ENCODE measurements at places on chromosomes 6 and 20.

- H3K4me1 ChIP-seq = peaks cover 39% of the 10 kb centered on the region
- peaks cover 2% of the 10 kb centered on the region for H3K36me3 ChIP-seq
- no peak overlapping the region for H3K27ac ChIP-seq
- no peak for DNase-seq
Observed at GRCh38 chr6:139518556-139519091, 144.2 kb upstream of the CITED2 start.

GRCh38 chr20:51044796-51045195 is 21.9 kb upstream of the KCNG1 start:
- H3K4me3 ChIP-seq = no peak overlapping the region
- H3K4me1 ChIP-seq = no peaks in the 10 kb centered on the region
- no peak for DNase-seq
- no peaks in the 10 kb centered on the region for H3K36me3 ChIP-seq
- H3K27ac ChIP-seq = no peak overlapping the region
- peaks cover 9% of the 10 kb centered on the region for H3K27me3 ChIP-seq

GRCh38 chr6:116465246-116465645 is 4.1 kb downstream of the CALHM6 start:
- H3K4me1 ChIP-seq = peaks cover 34% of the 10 kb centered on the region
- H3K27ac ChIP-seq = no peak overlapping the region
- no peaks in the 10 kb centered on the region for H3K36me3 ChIP-seq
- peak; percentile 34 for DNase-seq
- no peak overlapping the region for H3K4me3 ChIP-seq

DNA sequence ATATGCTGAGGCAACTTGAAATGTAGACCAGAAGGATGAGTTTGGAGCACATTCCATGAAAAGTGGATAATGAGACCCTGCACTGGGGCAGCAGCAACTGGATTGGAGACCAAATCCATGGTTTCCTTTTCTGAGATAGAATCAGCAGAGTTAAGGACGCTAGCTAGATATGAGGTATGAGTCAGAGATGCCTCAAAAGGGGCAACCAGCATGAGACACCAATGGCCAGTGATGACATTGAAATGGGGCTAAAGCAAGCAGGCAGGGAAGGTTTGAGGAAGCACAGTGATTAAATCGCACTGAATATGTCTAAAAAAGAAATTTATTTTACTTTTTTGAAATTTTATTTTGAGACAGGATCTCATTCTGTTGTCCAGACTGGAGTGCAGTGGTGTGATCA is 802.4 kb downstream of the TFAP2A start:
- DNase-seq = no peak
- H3K36me3 ChIP-seq = no peaks in the 10 kb centered on the region
- no peak overlapping the region for H3K4me3 ChIP-seq
- H3K27ac ChIP-seq = no peak overlapping the region
- no peaks in the 10 kb centered on the region for H3K4me1 ChIP-seq

GRCh38 chr6:130357436-130357835 is 8.4 kb upstream of the TMEM200A start:
- H3K27me3 ChIP-seq = peaks cover 3% of the 10 kb centered on the region
- H3K4me3 ChIP-seq = no peak overlapping the region
- H3K4me1 ChIP-seq = no peaks in the 10 kb centered on the region
- no peaks in the 10 kb centered on the region for H3K36me3 ChIP-seq
- DNase-seq = no peak
- H3K27ac ChIP-seq = no peak overlapping the region

GRCh38 chr6:57242505-57242904 is 20.4 kb upstream of the RAB23 start:
- no peak overlapping the region for H3K4me3 ChIP-seq
- H3K27ac ChIP-seq = no peak overlapping the region
- H3K4me1 ChIP-seq = no peaks in the 10 kb centered on the region
- no peaks in the 10 kb centered on the region for H3K36me3 ChIP-seq
- peaks cover 3% of the 10 kb centered on the region for H3K27me3 ChIP-seq

DNA sequence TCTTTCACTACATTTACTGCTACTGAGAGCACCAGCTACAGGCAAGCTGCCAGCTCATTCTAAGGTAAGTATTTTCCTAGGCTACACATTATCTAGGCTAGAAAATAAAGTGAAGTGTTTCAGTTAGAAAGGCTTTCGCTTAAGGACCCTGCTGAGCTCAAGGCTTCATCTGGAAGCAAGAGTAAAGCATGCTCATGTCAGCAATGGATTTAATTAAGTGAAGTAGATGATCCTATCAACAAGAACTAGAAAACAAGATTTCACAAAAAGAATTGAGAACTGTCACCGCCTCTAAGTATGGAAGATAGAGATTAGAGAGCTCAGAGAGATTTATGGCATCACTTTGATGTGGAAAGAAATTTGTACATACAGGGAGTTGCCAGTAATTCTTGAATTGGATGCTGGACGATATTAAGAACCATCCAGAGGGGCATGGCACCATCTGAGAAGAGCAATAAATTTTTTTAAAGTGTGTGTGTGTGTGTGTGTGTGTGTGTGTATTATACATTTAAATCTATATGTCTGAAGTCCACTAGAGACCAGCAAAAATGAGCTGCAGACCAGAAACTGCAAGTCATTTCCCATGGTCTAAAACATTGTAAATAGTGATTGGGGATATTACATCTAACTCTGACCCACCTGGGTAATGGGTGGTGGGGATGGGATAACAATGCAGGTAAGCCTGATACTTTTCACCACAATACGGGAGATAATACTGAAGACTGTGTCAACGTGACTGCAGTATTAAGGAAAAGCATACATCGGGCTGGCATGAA is 105.2 kb upstream of the MAP7 start:
- H3K36me3 ChIP-seq = peaks cover 5% of the 10 kb centered on the region
- no peak overlapping the region for H3K27ac ChIP-seq
- H3K27me3 ChIP-seq = no peaks in the 10 kb centered on the region
- no peaks in the 10 kb centered on the region for H3K4me1 ChIP-seq

DNA sequence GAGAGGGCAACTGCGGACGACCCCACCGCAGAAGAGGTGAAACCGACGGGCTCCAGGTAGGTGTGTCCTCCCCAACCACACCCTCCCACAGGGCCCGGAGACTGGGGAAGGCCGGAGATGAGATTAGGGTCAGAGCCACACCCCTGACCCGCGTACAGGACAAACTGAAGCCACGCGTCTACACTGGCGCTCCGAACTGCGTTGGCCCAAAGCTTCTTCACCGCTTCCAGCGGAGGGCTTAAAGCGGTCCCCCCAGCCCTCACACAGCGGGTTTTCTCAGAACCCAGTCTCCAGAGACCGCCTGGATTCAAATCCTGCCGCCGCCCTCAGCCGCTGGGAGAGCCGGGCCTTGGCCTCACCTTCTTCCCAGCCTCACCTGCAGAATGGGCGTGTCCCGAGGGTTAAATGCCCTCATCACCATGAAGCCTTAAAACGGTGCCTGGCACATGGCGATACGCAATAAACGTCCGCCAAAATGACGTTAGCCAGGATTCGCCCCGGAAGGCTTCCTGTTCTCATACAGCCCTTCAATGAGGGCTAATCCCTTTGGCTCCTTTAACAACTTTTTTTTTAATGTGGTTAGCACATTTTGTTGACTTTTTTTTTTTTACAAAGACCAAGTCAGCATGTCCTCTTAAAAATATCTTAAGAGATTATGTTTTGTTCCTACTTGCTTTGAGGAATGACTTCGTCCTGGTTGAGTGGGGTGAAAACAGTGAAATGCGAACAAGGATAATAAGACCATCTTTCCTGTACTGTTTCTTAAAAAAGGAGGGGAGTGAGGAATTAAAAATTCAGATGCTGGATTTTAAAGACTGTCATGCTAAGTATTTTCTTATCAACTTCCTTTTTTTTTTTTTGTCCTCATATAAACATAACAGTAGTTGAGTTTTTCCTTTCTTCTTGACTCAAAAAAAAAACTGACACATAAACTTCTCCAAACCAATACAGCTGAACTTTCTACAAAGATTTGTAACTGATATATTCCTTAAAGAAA is 15.1 kb upstream of the ZNF217 start:
- peak overlapping the region; percentile 77 for H3K4me3 ChIP-seq
- no peaks in the 10 kb centered on the region for H3K27me3 ChIP-seq
- peak; percentile 59 for DNase-seq
- H3K27ac ChIP-seq = peak overlapping the region; percentile 98

DNA sequence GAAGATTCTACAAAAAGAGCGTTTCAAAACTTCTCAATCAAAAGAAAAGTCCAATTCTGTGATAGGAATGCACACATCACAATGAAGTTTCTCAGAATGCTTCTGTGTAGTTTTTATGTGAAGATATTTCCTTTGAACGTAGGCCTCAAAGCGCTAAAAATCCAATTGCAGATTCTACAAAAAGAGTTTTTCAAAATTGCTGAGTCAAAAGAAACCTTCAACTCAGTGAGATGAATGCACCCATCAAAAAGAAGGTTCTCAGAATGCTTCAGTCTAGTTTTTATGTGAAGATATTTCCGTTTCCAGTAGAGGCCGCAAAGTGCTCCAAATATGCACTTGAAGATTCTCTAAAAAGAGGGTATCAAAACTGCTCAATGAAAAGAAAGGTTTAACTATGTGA is 319.7 kb upstream of the DEFB115 start:
- no peaks in the 10 kb centered on the region for H3K4me1 ChIP-seq
- H3K4me3 ChIP-seq = no peak overlapping the region
- H3K27ac ChIP-seq = no peak overlapping the region
- DNase-seq = no peak
- H3K27me3 ChIP-seq = no peaks in the 10 kb centered on the region
- no peaks in the 10 kb centered on the region for H3K36me3 ChIP-seq

DNA sequence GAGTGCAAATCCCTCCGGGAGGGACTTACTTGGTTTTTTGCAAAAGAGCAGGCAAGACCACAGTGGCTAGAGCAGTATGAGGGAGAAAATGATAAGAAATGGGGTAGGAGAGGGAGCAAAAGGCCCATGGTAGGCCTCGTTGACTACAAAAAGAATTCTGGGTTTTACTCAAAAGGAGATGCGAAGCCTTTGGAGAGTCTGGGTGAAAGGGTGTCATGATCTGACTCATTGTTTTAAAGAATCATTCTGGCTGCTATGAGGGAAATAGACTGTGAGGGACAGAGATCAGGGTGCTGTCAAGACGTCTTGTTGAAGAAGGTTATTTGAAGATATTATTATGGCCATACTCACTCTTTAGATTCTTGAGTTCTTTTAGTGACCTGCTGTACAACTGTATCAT is 13.0 kb downstream of the TBC1D32 start:
- H3K27ac ChIP-seq = peak overlapping the region; percentile 20
- H3K27me3 ChIP-seq = no peaks in the 10 kb centered on the region
- peaks cover 19% of the 10 kb centered on the region for H3K4me1 ChIP-seq
- no peak overlapping the region for H3K4me3 ChIP-seq
- peak; percentile 27 for DNase-seq

DNA sequence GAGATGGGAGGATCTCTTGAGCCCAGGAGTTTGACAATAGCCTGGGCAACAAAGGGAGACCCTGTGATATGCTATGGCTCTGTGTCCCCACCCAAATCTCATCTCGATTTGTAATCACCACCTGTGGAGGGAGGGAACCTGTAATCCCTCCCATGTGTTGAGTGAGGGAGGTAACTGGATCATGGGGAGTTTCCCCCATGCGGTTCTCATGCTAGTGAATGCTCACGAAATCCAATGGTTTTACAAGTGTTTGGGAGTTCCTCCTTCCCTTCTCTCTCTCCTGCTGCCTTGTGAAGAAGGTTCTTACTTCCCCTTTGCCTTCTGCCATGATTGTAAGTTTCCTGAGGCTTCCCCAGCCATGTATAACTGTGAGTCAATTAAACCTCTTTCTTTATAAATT is 3.4 kb downstream of the NUDT3 start:
- H3K27me3 ChIP-seq = no peaks in the 10 kb centered on the region
- peaks cover 28% of the 10 kb centered on the region for H3K4me1 ChIP-seq
- no peak overlapping the region for H3K27ac ChIP-seq
- no peak overlapping the region for H3K4me3 ChIP-seq

- DNase-seq = no peak
- H3K36me3 ChIP-seq = no peaks in the 10 kb centered on the region
- peaks cover 9% of the 10 kb centered on the region for H3K27me3 ChIP-seq
- H3K4me3 ChIP-seq = no peak overlapping the region
- no peak overlapping the region for H3K27ac ChIP-seq
Observed at GRCh38 chr6:75374961-75375400, 90.4 kb upstream of the TMEM30A start.

DNA sequence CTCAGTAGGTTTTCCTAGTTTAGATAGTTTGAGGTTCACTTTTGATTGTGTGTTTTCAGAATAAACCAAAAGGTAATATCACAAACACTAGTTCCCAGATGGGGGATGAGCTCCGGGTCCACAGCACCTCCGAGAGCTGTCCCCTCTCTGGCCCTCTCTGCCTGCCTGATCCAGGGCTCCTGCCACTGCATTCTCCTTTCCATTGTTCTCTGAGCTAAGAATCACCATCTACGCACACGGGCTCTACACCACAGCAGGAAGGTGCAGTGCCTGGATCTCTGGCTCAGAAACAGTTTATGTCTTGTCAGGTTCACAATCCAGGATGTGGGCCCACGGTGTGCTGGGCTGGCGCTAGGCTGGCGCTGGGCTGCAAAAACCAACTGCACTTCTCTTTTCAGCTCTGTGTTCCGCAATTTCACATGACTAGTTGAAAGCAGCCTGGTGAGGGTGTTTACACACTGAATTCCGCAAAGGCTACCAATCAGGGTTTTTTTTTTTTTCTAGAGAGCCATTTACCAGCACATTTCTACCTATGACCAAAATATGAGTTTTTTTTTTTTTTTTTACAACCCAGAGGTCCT is 167.5 kb downstream of the SOD2 start:
- no peak for DNase-seq
- peaks cover 21% of the 10 kb centered on the region for H3K27me3 ChIP-seq
- H3K36me3 ChIP-seq = no peaks in the 10 kb centered on the region
- no peak overlapping the region for H3K27ac ChIP-seq
- H3K4me3 ChIP-seq = no peak overlapping the region

DNA sequence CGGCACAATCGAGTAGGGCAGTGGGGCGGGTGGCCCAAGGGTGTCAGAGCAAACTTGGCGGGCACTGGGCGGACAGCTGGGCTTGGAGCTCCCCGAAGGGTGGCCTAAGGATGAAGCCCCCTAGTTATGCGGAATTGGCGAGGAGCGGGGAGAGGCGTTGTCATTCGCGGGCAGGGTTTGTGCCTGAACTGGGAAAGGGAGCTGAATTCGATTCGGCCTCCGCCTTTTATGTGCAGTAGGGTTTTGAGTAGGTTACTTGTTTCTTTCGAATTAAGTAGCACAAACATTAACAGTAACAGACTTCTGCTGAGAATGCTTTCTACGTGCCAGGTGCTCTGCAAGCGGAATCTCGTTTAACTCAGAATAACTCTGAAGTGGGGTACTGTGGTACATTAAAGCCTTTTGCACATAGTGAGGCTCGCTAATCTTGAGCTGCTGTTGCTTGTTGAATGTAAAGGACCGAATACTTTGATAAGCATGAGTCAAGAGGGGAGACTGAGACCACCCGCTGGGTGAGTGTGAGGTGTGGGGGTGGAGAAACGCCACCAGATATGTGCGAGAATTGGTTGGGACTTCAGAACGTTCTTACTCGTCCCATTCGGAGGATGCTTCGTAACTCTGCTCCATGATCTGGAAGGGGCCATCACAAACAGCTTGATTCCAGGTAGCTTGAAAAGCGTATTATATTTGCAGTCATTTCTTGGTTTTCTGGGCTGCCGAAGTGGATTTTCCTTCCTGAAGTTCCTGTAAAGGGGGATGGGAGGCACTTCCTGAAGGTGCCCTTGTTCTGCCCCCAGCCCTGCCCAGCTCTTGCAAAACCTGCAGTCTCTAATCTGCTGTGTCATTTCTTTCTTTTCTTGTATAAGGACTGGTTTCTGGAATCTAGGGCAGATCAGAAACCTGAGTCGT is 833 bp downstream of the RAB5IF start:
- H3K4me3 ChIP-seq = peak overlapping the region; percentile 100
- DNase-seq = peak; percentile 40
- peaks cover 30% of the 10 kb centered on the region for H3K36me3 ChIP-seq
- H3K27me3 ChIP-seq = no peaks in the 10 kb centered on the region
- peaks cover 17% of the 10 kb centered on the region for H3K4me1 ChIP-seq
- H3K27ac ChIP-seq = peak overlapping the region; percentile 95
